Activated naive CD4-positive, alpha-beta T cell treated with Interleukin-2 at 50 U/mL for 16 hours (primary cell): ENCODE measurements at places on chromosomes 5 and 9.

DNA sequence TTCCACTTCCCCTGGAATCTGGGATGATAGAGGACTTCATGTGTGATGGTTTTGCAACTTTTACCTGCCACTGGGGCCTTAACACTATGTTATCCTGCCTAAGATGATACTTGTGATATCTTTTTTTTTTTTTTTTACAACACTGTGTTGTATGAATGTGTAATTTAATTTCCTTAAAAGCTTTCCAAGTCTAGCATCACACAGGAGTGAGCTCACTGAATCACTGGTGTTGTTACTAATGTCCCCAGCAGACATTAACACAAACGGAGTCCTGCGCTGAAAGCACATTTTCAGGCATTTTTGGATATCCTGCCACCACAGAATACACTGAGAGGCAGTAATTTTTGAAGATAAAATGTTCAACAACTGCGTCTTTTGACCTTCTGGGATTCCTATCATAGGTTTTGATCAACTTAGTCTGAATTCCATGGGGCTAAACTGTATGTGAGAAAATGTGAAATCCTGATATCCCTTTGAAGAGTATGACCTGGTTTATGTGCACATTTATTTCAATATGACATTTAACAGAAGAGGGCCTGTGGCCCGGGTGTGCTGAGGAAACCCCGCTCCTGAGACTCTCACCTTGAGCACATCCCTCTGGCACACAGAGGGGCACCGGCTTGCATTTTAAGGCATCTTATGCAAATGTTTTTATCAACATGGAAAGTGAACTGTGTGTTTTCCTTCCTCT lies 118.0 kb downstream of the FSTL4 start:
- no peak for DNase-seq

DNA sequence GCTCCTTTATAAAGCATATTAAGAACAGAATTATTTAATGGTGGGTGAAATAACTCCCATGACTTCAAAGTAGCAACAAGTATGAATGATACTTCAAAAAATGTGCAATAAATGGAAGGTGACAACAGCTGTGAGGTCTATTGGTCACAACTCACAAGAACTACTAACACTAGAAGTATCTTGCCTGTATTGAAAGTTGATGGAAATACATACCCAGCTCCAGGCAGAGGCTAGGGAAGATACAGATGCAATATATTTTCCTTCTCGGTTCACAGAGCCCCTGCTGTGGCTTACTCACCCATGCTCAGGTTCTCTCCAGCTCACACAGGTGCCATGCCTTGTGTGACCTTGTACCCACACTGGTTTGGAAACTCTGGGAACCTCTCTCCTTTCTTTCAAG lies 133.8 kb downstream of the LIFR start:
- DNase-seq, result no peak

DNA sequence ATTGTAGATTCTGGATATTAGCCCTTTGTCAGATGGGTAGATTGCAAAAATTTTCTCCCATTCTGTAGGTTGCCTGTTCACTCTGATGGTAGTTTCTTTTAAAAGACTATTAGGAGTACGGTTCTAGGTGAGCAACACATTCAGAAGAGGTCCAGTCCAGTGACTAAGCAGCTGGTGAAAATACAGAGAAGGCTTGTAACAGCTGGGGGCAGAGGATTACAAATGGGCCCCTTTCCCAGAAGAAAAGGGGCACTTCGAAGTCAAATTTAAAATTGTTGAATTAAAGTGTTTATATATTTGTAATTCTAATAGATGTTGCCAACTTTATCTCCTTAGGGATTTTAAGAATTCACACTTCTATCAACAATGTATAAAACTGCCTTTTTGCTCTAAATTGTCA lies 720.5 kb downstream of the TLE4 start:
- DNase-seq, result no peak

GRCh38 chr9:120901755-120902568 lies 24.6 kb downstream of the TRAF1 start:
- DNase-seq, result no peak

GRCh38 chr5:158619083-158619788 lies 480.5 kb downstream of the EBF1 start:
- no peak for DNase-seq

GRCh38 chr5:112865128-112865527 lies 4.0 kb downstream of the SRP19 start:
- no peak for DNase-seq

GRCh38 chr9:87662808-87663528 lies 63.0 kb upstream of the CTSL start:
- peak; percentile 43 for DNase-seq

GRCh38 chr9:99005651-99006050 lies 61.9 kb downstream of the COL15A1 start:
- DNase-seq, result no peak

- no peak for DNase-seq
Measured at GRCh38 chr5:17440766-17441165, 57.3 kb upstream of the TAF11L2 start.

DNA sequence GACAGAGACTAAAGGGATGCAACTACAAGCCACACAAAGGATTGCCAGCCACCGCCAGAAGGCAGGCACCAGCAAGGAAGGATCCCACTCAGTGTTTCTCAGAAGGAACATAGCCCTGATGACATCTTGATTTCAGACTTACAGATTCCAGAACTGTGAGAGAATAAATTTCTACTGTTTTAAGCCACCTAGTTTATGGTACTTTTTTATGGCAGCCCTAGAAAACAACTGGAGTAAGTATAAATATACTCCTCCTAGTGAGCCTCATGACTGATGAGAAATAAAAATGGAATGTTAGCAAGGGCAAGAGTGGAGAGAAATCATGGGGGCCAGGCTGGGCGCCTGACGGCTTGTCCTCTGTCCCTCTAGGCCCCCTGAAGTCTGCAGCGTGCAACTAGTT lies 307.3 kb downstream of the PIK3R1 start:
- no peak for DNase-seq

DNA sequence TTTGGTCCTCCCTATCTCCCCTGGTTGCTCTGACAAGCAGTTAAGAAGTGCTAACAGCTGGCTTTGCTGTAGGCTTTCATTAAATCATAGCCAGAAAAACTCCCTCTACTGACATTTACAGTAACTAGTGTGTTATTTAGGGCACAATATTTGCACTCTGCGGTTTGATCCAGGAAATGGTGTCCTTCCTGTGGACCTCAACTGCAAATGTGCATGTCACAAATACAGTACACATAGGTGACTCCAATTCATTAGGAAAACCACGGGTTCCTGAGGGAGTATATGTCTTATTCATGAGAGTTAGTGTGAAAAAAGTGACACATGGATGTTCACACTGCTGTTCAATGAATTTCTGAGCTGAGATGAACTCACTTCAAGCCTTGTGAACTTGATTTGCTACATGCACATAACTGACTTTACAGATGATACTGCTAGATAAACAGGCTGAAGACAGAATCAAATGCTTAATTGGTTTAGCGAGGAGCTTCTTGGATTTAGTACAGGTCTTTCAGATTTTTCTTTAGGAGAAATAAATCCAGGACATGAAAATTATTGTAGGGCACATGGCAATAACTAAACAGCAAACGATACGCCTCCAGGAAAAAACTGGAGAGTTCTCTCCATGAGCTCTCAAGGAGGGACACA lies 281.5 kb downstream of the EFNA5 start:
- DNase-seq, result no peak

DNA sequence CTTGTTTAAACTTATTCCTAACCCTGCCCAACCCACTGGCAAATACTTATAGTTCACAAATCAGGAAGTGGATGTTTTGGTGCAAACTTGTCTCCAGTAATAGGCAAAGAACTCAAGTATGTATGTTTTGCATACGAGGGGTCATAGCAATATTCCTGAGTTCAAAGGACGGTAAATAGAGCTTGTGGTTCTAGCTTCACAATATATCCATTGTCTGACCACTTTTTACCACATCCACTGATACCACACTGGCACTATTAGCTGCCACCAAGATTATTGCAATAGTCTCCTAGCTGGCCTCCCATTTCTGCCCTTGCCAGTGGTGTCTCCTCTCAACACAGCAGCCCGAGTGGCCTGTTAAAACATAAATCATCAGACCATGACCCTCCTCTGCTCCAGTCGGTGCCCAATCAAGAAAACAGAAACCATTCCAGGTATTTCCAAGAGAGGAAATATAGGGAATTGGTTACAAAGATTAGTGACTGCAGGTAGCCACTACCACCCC lies 17.0 kb downstream of the GRXCR2 start:
- no peak for DNase-seq

- DNase-seq, result no peak
Measured at GRCh38 chr9:123460091-123460490, 104.1 kb downstream of the CRB2 start.

DNA sequence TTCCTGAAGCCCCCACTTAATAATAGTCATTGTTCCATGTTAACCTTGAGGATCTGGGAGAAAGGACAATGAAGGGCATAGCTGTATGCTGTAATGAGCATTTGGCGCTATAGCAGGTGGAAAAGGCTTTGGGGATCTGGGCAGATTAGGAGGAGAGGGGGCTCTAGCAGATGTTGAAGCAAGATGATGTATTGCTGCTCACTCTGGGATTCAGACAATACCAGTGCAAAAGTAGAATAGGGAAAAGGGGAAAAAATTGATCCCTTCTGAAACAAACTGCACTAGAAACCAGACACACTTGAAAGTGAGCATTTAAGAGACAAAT lies 575.3 kb upstream of the MEF2C start:
- DNase-seq, result no peak

DNA sequence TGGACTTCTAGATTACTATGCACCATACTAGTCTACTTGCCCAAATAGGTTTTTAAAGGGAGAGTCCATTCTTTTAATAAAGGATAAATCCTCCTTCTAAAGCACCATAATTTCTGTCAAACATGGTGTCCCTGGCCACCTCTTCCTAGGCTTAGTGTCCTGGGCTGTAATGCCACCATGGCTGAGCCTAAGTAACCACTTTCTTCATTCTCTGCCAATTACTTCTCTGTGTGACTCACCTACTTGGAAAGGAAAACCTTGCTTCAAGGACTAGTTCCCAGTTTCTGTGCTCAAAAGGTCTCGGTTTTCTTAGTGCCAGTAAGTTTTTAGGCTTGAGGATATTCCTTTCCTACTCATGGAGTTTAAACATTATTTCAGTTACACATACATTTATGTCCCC lies 273.4 kb downstream of the DENND1A start:
- DNase-seq, result no peak

DNA sequence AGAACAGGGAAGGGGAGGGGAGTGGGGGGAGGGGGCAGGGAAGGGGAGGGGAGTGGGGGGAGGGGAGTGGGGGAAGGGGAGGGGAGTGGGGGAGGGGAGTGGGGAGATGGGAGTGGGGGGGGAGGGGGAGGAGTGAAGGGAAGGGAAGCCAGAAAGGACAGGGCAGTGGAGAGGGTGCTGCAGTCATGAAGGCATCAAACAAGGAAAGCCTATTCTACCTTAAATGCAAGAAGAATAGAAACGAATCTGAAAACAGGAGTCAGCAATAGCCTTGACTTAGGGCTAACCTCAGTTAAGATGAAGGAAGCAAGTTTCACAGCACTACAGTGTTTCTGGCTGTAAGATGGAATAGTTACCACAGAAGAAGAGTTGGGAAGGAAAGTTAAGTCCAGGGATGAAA lies 59.5 kb downstream of the CAMSAP1 start:
- no peak for DNase-seq
